ENCODE measurements at places on chromosomes 12 and 14.

DNA sequence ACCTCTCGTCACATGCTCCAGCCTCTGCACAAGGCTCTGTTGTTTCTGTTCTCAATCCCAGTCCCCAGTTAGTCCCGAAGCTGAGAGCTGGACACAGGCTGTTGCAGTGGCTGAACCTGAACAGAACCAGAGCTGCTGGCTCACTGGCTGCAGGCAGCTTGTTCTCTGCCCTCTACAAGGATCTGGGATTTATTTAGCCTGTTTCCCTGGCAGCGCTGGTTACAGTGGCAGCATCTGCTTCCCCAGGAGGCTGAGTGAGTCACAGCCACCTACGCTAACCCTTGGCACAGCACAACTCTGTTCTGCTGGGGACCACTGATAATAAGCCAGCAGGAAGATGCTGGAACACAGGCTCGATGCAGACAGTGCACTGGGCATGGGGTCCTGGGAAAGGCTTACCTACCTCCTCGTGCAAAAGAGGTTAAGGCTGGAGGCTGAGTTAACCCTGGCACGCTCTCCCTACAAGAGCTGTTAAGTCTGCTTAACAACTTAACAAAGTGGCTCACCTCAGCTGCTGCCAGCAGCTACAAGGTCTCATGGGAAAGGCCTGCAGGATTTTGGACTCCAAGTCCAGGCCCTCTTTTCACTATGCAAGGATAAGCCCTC lies 299.6 kb downstream of the PCNX1 start:
- no peak for DNase-seq

- no peak for DNase-seq
Measured at GRCh38 chr12:104935886-104936285, 22.2 kb downstream of the SLC41A2 start.

DNA sequence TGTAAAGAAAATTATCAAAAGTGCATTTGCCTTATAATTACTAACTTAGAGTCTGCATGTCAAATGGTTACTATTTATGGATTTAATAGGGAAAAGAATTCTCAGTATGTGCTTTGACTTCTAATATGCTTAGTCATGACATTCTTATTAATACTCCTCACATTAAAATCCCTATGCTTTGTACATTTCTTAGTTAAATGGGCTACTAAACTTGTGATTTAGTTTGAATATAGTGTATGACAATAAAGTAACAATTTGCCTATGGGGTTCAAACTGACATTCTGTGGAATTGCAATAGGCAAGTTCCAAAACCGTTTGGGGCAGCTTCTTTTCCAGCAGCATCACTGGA lies 361.9 kb upstream of the TMTC1 start:
- DNase-seq = no peak

DNA sequence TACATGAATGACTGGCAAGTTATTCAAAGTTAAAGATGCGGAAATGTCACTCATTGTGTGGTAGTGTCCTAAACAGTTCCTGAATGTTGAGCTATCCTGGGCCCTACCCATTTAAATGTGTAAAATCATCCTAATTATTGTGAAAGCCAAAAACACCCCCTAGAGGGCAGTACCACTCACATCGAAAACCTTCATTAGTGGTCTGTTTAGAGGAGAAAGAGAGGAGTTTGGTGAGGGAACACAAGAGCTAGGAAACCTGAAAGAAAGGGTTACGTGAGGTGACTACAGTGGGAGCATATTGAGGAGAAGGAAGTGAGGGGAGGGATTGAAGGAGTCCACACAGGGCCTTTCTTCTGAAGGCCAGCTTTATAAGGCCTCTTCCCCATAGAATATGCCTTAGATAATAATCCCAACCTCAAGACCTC lies 2.5 kb upstream of the TEP1 start:
- DNase-seq = no peak

DNA sequence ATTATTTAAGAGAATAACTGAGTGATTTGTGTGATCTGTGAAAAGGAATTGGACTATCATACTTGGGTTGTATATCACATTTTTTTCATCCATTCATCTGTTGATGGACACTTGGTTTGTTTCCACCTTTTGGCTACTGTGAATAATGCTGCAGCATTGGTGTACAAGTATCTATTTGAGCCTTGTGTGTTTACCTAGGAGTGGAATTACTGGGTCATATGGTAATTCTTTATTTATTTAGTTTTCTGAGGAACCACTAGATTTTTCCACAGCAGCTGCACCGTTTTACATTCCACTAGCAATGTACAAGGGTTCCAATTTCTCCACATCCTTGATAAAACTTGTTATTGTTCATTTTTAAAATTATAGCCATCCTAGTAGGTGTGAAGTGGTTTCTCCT lies 56.1 kb downstream of the APAF1 start:
- DNase-seq = no peak

DNA sequence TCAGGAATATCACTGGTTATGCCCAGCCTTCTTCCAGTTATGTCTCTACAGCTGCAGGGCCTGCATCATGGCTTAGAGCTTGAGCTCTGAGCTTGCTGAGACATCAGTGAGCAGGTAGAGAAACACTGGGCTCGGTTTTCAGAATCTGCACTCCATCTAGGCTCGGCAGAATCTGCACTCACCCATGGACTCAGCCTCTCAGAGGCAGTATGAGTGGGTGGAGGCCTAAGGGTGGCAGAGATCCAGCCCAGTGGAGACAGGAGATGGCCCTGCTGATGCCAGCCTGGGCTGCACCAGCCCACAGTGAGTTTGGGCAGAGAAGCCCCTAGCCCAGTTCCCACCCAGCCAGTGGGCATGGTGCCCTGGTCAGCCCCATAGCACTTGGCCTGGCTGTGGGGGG lies 12.8 kb downstream of the KRT80 start:
- DNase-seq = no peak

- DNase-seq = no peak
Measured at GRCh38 chr14:75454963-75455546, 27.2 kb downstream of the JDP2 start.

- DNase-seq = no peak
Measured at GRCh38 chr12:11746024-11746771, 96.7 kb downstream of the ETV6 start.

- DNase-seq = no peak
Measured at GRCh38 chr14:68322940-68323620, 469.8 kb downstream of the ZFP36L1 start.

GRCh38 chr12:75439048-75439447 lies 41.5 kb upstream of the GLIPR1 start:
- no peak for DNase-seq

- DNase-seq = no peak
Measured at GRCh38 chr14:31785574-31785973, 224.4 kb downstream of the NUBPL start.

GRCh38 chr12:105084251-105085250 lies at the start of gene ALDH1L2:
Gene ALDH1L2 (minus strand): TSS chr12:105084458. CDS start chr12:105084436, 22 bp downstream.
- peak; percentile 32 for DNase-seq

- no peak for DNase-seq
Measured at GRCh38 chr14:103721334-103722120, 5.9 kb downstream of the ZFYVE21 start.

DNA sequence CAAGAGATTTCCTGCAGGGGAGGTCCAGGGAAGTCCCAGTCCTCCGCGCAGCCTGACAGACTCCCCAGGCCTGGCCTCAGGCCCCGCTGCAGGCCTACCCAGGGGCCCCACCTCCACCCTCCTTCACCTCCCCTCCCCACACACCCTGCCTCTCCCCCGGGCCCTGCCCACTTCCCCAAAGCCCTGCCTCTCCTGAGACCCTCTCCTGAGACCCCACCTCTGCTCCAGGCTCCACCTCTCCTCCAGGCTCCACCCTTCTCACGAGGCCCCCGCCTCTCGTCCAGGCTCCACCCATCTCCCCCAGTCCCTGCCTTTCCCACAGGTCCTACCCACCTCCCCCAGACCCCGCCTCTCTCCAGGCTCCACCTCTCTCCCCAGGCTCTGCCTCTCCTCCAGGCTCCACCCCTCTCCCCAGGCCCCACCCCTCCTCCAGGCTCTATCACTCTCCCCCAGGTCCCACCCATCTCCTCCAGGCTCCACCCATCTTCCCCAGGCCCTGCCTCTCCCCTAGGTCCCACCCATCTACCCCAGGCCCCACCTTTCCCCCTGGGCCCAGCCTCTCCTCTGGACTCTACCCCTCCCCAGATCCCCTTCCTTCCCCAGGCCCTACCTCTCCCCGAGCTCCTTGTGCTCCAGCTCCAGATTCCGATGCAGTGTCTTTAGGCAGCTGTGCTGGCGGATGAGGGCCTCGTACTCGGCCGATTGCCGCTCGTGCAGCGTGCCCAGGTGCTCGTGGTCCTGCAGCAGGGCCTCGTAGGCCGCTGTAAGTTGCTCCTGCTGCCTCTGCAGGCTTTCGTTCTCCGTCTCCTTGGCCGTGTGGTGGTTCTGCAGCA lies 58.8 kb upstream of the GPR68 start:
- DNase-seq = peak; percentile 89

DNA sequence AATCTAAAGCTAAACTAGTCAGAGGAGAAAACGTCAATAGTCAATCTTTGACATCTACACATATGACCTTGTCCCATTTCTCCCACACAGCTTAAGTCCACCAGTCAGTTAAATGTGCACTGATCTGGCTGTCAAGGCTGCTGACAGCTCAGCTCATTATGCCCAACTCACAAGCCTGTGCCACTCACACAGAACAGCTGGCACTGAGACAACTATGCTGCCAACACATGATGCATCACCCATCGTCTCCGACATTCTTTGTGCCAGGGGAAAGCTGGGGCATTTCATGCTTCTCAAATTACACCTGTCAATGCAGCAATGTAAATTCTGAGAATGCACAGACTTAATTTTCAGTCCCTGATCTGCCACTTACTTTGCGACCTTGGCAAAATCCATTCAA lies 25.3 kb downstream of the GNS start:
- no peak for DNase-seq

- no peak for DNase-seq
Measured at GRCh38 chr12:106304797-106305196, 2.3 kb downstream of the TCP11L2 start.

GRCh38 chr14:67221982-67222328 lies 19.3 kb upstream of the PALS1 start:
- no peak for DNase-seq

GRCh38 chr12:43349863-43350262 lies 202.1 kb downstream of the ADAMTS20 start:
- DNase-seq = no peak

- no peak for DNase-seq
Measured at GRCh38 chr14:74952697-74953484, 2.5 kb downstream of the PGF start.

- DNase-seq = no peak
Measured at GRCh38 chr14:100711493-100711892, 15.2 kb upstream of the DLK1 start.

DNA sequence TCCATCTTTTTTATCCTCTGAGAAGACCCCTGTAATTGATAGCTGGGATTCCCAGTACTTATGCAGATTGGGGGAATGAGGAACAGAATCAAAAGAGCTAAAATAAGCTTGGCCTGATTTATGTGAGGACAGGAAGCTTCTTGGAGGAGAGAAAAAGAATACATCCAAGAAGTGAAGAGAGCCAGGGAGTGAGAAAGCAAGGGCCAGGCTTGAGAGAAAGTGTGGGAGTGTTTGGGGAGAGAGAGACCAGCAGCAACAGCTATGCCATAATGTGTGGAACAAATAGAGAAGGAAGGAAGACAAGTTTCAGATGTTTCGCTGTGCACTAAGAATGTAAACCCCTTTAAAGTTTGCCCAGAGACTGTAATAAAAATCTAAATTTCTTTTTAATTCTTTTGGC lies 4.0 kb upstream of the CCDC184 start:
- DNase-seq = no peak

- no peak for DNase-seq
Measured at GRCh38 chr14:94173471-94173884, 644 bp upstream of the PPP4R4 start.

- DNase-seq = no peak
Measured at GRCh38 chr12:107635139-107635538, 50.5 kb upstream of the PWP1 start.

DNA sequence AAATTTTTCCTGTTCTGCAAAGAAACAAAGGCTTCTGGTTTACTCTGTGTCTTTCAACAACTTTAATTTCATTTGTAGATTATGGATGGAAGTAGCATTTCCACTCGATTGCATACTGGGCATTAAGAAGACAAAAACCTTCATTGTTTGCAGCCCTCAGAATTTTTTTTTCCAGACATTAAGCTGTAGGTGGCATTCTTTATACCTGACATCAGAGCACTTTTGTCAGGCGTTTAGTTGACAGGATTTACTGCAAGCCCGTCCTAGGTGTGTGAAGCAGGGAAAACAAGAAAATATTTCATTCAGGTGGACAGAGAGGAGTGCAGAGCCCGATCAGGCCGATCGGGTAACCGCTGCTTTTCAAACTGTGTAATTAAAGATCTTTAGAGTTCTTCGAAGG lies 107.5 kb downstream of the TMEM260 start:
- no peak for DNase-seq

- DNase-seq = no peak
Measured at GRCh38 chr12:39287817-39288216, 155.1 kb downstream of the KIF21A start.

DNA sequence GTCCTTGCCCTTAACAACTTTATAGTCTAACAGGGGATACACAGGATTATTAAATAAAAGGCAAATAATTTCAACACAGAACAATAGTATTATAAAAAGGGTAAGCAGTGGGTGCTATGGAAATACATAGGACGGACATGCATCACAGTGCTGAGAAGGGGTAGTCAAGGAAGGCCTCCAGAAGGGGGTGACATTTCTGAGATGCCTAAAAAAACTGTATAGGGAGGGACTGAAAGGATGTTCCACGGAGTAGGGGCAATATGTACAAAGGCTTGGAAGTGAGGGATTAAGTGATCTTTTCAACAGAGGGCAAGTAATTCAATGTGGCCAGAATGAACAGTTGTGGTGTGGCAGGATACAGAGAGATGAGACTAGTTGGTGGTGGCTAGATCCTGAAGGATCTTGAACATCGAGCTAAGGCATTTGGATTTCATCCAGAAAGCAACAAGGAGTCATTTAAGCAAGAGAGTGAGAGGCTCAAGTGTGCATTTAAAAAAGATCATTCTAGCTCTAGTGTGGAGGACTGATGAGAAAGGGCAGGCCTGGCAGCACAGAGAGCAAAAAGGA lies 8.9 kb upstream of the ATP5MC2 start:
- DNase-seq = no peak

DNA sequence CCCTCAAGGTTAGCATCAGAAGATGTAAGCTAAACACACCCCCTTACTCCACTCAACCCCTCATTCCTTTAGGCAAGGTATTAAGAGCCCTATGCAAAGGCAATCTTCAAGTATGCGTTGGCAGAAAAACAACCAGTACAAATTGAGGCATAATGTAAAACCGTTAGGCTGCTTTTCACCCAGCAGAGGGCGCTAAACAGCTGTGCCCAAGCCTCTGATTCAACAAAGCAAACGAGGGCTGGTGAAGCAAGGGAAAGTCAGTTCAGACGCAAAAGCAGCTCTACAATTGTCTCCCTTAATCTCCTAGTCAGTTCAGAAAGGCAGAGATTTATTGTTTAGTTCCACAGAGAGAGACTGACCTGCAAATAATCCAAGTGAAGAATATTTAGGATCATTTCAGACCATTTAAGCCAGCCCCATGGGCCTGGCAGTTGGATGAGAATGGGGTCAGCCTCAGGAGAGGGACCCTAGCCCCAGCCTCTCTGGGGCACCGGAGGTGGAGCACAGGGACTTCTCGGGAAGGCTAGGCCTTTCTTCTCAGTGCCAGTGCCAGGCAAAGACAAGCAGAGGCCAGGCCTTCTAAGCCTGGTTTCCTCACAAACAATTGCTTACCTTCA lies 23.5 kb downstream of the DCAF5 start:
- no peak for DNase-seq

- DNase-seq = no peak
Measured at GRCh38 chr12:82519510-82519909, 161.2 kb downstream of the METTL25 start.
